Right cardiac atrium (tissue), 5 donors: ENCODE measurements at places on chromosomes 11 and 22. TPM values are rescaled to one million over a fixed set of nuclear protein-coding genes. Genes with fewer than 3 reads are reported as not detected.

- DNase-seq: peak; percentile 81
Measured at GRCh38 chr11:67302571-67303131, 679 bp upstream of the SSH3 start.

DNA sequence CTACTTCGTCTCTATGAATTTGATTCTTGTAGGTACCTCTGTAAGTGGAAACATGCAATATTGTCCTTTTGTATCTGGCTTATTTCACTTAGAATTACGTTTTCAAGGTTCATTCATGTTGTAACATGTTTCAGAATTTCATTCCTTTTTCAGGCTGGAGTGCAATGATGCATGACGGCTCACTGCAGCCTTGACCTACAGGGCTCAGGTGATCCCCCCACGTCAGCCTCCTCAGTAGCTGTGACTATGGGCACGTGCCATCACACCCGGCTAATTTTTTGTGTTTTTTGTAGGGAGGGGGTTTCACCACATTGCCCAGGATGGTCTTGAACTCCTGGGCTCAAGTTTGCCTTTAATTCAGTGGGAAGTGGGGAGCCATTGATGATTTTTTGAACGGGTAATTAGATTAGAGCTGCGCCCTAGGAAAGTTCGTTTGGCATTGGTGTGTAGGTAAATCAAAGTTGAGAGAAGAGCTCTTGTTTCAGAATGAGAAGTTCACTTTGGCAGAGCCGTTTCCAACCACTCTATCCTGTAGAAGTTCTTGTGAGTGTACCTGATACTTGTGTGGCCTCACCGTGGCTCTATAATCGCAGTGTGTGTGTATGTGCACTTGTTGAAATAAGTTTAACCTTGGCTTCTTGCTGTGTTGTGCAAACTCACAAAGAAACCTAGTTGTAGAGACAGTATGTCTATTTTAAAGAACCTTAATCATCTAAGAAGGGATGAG, 115.9 kb downstream of the NAV2 start:
- no peak for DNase-seq

DNA sequence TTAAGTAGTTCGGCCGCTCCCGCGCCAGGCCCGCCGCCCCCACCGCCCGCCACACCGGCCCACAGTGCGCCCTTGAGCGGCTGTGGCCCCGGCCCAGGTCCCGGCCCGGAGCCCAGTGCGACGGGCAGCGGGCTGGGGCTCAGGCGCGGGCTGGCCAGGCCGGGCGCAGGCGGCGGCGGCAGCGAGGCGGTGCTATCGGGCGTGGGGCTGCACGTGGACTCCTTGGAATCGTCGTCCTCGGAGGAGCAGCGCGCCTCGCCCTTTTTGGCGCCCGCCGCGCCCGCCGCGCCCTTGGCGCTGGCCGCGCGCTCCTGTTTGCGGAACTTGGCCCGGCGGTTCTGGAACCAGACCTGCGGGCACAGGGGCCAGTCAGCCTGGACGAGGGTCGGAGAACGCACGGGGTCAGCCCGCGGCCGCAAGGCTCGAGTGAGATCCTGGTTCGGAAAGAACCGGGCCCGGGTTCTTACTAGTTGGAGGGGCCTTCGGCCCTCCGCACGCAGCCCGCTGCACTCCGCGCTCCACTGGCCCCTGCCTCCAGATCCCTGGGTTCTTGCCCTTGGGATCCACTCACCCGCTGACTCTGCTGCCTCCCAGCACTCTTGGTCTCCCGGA, 4.0 kb downstream of the PHOX2A start:
- DNase-seq: peak; percentile 91

GRCh38 chr11:34300026-34300925, 57.5 kb downstream of the ABTB2 start:
- no peak for DNase-seq

DNA sequence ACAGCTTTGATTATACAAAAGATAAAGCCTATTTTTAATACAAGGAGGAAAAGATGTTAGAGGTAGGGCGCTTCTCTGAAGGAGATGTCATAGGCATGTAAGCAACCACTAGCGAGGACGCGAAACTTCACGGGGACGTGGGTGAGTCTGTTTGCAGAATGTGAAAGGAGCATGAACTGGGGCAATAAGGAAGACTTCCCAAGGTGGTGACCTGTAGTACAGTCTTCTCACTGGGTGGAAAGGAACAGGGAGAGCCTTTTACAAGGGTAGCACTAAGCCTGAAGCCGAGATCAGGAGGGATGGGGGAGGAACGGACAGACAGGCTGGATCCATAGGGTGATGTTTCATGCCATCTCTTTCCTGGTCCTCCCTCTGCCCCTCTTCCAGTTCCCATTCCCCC, 10.0 kb upstream of the MICAL2 start:
- DNase-seq: no peak

DNA sequence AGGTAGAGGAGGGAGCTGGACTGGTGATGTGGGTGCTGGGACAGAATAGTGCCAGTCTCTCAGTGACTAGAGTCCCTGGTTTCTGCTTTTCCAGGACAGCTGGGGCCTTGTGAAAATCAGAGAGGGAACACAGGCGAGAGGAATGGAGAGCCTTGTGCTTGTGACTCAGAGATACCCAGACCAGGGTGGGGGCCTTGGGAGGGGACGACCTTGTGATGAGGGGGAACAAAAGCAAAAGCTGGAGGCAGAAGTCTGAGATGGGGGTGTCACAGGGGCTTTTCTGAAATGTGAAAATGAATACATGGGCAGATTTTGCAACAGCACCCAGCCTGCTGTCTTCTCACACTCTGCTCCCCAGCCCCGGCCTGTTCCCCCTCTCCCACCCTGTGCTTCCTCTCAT, 3.4 kb upstream of the NR1H3 start:
- no peak for DNase-seq

DNA sequence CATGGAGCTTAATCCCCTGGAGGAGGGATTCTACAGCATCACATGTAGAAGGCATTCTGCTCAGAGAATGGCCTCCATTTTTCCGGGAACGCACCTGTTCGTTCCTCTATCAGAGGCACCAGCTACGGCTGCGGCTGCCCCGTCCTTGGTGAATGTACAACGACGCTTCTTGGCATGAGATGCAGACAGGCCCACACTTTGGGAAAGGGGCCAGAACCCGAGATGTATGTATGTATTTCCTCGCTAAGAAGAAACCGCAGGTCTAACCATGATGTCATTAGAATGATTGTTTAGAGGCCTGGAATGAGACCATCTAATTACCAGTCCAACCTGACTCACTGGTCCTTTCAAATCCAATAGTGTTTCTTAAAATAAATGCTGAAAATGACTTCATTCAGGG, 1293.4 kb downstream of the TBC1D22A start:
- DNase-seq: no peak

- DNase-seq: no peak
Measured at GRCh38 chr11:46475926-46476545, 84.5 kb upstream of the CHRM4 start.

The F2 gene
- not detected for total RNA-seq

The BRSK2 gene
- total RNA-seq: 0.66 TPM

The DGAT2 gene
- 8.5 TPM for total RNA-seq

The BCO2 gene
- total RNA-seq: 147 TPM
